BJ (cell line): ENCODE measurements at places on chromosomes 12 and 14.

GRCh38 chr14:68552602-68553001 lies 240.3 kb downstream of the ZFP36L1 start:
- DNase-seq: no peak

DNA sequence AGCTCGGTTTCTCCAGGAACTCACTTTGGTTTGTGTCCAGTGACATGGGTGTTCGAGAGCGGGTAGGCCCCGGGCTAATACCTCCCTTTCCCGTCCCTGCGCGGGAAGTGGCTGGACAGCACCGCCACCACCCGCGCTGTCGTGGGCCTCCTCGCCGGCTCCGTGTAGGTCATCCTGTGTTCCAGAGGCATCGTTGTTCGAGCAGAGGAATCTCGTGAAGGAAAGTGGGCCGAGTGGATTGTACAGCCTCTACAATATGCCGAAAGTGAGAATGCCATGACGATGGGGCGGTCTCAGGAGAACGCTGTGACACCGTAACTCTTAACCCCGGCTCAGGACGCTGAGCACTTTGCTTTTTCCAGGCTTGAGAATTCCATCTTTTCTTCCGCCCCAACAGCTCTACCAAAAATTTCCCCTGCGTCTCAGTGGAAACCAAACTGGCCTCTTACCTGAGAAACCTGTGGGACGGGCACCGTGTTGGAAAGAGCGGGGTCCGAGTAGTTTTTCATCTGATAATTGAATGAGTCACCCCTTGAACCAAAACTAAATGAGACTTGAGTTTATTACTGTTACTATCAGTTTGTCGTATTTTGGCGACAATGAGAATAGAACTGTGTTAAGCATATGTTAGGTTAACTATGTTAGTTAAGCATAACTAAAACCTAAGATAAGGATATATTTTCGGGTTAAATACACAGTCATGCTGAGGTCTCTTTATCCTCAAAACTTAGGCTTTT lies 510 bp downstream of the EIF2S1 start:
- no peak for DNase-seq

DNA sequence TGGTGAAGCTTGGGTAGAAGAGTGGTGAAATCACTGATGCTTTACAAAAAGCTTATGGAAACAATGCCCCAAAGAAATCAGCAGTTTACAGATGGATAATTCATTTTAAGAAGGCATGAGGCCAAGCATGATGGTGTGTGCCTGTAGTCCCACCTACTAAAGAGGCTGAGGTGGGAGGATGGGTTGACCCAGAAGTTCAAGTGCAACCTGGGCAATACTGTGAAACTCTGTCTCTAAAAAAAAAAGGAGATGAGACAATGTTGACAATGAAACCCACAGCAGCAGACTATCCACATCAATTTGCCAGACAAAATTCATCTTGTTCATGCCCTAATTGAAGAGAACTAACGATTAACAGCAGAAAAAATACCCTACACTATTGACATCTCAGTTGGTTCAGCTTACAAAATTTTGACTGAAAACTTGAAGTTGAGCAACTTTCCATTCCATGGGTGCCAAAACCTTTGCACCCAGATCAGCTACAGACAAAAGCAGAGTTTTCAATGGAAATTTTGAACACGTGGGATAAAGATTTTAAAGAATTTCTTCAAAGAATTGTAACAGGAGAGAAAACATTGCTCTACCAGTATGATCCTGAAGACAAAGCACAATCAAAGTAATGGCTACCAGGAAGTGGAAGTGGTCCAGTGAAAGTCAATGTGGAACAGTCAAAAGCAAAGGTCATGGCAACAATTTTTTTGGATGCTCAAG lies 26.7 kb downstream of the BTG1 start:
- DNase-seq: no peak

DNA sequence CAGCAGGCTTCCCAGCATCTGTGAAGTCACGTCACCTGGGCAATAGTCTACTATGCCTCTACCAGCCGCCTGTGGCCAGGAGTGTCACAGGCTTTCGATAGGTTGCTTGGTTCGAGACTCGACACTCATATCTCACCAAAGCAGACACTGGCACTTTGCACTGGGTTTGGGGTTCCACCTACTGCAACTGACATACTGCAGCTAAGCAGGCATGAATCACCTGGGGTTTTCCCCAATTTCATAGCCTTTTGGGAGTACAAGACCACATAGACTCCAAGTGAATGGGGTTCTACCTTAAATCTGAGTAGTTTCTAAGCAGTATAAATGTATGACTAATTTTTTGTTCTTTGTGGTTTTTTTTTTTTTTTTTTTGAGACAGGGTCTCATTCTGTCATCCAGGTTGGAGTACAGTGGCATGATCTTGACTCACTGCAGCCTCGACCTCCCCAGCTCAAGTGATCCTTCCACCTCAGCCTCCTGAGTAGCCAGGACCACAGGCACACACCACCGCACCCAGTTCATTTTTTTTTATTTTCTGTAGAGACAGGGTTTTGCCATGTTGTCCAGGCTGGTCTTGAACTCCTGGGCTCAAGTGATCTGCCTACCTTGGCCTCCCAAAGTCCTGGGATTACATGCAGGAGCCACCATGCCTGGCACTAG lies 32.1 kb downstream of the DMAC2L start:
- DNase-seq: no peak

DNA sequence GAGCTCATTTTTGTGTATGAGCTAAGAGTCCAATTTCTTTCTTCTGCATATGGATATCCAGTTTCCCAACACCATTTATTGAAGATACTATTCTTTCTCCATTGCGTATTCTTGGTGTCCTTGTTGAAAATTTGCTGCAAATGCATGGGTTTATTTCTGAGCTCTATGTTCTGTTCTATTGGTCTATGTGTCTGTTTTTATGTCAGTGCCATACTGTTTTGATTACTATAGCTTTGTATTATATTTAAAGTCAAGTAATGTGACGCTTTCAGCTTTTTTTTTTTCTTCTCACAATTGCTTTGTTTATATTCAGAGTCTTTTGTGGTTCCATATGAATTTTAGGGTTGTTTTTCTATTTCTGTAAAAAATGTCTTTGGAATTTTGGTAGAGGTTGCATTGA lies 247.1 kb upstream of the TBX3 start:
- no peak for DNase-seq

- no peak for DNase-seq
Observed at GRCh38 chr14:31508135-31508534, 20.3 kb upstream of the GPR33 start.

- DNase-seq: no peak
Observed at GRCh38 chr12:118342090-118342489, 30.6 kb downstream of the TAOK3 start.

DNA sequence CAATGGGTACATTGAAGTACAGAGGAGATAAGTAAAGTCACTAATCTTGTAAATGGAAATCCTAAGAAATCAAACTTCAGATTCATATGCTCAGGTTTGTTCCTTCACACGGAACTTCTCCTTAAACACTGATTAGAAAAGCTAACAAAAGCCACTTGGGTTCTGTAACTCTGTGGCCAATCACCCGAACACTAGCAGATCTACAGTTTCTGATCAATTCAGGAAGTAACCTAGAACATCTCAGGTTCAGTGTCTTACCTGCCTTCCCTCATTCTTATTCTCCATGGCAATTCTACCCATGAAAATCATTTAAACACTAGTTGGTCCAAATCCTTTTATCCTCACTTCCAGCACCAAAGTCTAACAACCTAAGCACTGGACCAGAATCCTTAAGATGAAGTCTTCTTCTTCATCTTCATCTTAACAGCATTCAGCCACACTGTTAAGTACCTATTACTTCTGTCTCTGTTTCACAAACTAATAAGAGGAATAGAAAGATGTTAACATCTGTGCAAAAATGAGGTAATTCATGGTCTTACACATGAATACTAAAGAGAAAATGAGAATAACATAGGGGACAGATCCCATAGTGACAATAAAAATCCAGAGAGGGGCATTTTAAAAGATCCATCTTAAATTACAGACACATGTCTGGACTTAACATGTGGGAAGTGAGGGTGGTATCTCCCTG lies 184.5 kb downstream of the SSPN start:
- DNase-seq: no peak

DNA sequence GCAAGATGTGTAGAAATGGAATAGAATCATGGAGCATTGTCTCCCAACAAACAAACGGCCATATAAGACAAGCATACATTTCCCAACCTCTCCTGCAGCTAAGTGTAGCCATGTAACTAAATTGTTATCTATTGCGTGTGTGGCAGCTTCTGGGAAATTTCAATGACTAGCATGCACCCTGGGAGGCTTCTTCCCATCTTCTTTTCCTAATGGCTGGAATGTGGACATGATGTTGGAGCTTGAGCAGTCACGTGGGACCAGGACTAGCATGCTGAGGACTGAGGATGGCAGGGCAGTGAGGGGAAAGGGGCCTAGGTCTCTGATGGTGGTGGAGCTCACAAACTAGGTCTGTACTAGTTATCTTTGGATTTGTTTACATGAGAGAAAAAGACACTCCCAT lies 21.7 kb upstream of the CTDSP2 start:
- DNase-seq: no peak

DNA sequence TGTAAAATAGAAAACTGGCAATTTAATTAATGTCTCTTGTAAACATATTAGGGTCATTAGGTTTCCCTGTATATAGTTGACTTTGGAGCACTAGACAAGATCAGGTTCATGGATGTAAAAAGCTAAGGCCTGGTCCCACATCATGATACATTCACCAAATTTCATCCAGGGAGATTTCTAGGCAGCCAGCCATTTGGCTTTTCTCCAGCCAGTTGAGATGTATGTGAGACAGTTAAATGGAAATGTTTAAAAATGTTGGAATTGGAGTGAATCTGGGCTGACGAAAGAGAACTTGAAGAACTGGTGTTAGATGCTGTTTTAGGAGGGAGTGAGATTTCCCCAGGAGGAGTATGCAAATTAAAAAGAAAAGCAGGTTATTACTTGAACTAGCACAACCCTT lies 41.8 kb upstream of the CLEC14A start:
- DNase-seq: no peak

- DNase-seq: no peak
Observed at GRCh38 chr12:51910168-51910567, 2.9 kb downstream of the ACVRL1 start.

DNA sequence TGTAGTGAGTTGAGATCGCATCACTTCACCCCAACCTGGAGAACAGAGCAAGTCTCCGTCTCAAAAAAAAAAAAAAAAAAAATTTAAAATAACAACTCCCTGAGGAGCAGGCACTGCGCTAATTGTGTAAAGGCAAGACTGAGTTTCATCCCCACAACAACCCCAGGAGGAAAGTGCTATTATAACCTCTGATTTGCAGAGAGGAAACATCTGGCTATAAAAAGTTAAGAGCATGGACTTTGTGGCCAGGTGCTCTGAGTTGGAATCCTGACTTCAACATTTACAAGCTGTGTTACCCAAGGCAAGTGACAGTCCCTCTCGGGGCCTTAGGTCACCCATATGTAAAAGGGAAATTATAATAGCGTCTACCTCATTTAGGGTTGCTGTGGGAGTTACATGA lies 76.0 kb upstream of the MYL2 start:
- no peak for DNase-seq

GRCh38 chr12:10031771-10032175 lies 1.3 kb downstream of the CLEC9A start:
- peak; percentile 71 for DNase-seq

DNA sequence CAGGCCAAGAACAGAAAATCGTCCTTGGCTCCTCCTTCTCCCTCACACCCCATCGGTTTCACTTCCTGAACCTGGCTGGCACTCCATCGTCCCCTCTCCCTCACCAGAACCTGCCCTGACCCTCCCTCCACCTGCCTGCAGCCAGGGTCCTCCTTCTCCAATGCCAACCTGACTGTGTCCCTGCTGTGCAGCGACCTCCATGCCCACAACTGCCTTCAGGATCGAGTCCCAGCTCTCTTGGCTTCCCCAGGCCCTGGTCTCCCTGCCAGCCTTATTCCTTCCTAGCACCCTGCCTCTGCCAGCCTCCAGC lies 19.8 kb downstream of the HVCN1 start:
- DNase-seq: no peak

DNA sequence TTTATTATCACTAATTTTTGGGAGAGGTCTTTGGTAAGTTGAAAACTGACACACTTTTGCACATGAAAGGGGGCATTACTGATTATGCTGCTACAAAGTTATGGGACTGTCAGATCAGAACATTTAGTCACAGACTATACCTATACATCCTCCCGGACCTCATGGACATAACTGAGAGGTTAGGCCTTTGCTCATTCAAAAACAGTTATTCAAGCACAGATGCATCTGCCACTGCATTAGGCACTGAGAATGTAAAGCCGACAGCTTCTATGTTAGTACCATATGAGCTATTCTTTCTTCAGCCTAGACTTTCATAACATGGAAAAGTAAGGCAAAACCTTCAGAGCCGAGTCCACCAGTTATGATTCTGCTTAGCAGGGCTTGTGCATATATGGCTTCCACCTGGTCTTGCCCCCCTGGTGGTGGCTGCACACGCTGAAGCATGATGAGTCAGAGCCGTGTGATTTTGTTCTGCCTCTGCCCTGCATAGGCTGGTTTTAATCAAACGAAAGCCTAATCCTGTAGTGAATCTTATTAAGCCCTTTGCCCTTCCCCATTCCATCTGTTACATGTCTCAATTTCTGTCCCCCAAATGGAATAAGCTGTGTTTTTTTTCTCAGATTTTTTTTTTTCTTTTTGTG lies 21.8 kb upstream of the RNU6-8 start:
- peak; percentile 30 for DNase-seq

- no peak for DNase-seq
Observed at GRCh38 chr12:95224202-95225170, 6.9 kb downstream of the VEZT start.

DNA sequence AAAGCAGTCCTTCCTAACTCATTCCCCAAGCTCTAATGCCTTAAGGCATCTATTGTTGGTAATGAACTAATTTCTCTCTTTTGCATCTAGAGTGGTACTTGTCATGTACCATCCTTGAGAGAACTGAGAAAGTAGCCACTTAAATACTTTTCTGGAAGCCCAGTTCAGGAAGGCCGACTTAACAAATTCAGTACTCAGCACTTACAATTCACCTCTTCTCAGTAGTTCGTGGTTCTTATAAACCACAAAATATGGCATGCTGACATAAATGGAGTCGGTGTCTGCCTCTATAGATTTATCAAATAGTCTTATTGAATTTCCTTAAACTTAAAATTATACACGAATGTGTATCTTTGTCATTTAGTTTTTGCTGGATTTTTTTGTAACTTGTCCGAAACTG lies 9.4 kb upstream of the COCH start:
- no peak for DNase-seq

DNA sequence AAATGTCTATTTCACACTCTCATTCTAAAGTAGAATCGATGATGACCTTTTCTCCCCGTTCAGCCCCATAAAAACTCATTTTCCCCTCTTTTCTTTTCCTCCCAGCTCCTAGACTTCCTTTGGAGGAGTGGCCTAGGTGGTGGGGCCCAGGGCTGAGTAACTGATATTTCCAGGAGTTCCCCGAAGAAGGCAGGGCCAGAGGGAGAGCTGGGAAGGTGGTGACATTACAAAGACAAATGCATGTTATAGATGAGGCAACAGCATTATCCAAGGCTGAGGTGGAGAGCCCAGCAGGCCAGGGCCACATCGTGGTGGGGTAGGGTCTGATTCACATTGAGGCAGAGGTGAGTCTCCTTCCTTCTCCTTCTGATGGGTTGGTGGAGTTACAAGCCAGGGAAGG lies 22.2 kb upstream of the HDAC7 start:
- no peak for DNase-seq
